ENCODE measurements at places on chromosomes 3 and 15. TPM values are rescaled to one million over a fixed set of nuclear protein-coding genes. Genes with fewer than 3 reads are reported as not detected.

The NAALADL2 gene
- 20.5 TPM for polyA plus RNA-seq

- DNase-seq: no peak
Measured at GRCh38 chr15:35717721-35718120, 171.8 kb upstream of the DPH6 start.

The ANKUB1 gene
- polyA plus RNA-seq: not detected

- peak; percentile 97 for DNase-seq
Measured at GRCh38 chr15:62770752-62771151, 271.8 kb upstream of the TPM1 start.

The CCNB2 gene
- 33.9 TPM for polyA plus RNA-seq

DNA sequence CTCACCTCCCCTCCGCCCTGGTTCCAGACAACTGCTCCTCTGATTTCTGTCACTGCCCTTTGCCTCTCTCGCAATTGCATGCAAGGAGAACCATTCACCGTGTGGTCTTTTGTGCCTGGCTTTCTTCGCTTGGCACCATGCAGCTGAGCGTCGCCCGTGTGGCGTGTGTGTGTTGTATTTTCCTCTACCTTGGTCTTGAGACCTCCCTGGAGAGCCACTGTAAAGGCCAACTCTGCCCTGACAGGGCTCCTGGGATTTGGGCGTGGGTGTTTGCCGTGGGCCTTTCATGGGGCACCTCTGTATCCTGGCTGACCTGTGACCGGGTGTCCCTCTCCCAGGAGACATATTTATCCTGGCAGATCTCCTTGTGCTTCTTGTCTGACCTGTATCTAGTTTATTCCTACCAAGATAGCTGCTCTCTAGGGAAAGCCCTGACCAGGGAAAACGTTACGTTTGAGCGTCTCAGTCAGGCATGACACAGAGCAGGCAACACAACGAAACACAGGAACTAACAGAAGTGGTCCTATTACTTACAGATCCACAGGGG, 2.0 kb upstream of the PIGZ start:
- no peak for DNase-seq

The ZNF860 gene
- 0.08 TPM for polyA plus RNA-seq

The P4HTM gene
- polyA plus RNA-seq: 29.7 TPM

DNA sequence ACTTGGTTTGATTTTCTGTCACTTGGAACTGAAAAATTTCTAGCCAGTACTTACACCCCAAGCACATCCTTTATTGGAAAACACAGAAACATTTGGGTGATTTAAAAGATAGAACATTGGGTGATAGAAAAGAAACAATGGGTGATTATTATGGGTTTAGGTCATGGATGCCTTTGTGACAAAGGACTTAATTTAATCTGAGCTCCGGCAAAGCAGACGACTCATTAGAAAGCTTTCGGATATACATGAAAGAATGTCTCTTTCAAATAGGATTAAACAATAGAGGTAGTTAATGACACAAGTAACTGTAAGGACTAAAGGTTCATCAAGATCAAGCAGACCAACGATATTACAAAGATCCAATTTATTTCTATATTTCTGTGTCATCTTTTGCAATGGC, 37.3 kb upstream of the CNTN4 start:
- no peak for DNase-seq

DNA sequence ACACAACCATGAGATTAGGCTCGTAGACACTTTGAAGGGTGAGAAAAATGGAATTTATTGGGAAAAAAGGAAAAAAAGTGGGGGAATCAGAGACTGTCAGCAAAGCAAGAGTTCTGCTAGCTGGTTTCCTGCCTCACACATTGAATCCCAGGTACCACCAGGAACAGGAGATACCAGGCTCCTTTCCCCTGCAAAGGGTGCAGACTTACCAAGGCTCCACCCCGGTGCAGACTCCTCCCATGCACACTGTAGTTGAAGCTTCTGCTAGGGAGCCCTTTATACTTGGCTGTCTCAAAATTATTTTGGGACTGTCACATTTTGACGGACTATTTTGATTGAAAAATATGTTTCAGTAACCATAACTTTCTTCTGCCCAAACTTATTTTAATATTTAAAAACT, 819.9 kb upstream of the GBE1 start:
- DNase-seq: no peak
